ENCODE measurements at places on chromosomes 12 and 14.

- peak; percentile 93 for DNase-seq
Measured at GRCh38 chr14:23352506-23353432, at the start of gene SLC22A17. Gene SLC22A17, minus strand, starts transcription at chr14:23352887.

- no peak for DNase-seq
Measured at GRCh38 chr12:109689426-109689825, 24.2 kb upstream of the FAM222A start.

DNA sequence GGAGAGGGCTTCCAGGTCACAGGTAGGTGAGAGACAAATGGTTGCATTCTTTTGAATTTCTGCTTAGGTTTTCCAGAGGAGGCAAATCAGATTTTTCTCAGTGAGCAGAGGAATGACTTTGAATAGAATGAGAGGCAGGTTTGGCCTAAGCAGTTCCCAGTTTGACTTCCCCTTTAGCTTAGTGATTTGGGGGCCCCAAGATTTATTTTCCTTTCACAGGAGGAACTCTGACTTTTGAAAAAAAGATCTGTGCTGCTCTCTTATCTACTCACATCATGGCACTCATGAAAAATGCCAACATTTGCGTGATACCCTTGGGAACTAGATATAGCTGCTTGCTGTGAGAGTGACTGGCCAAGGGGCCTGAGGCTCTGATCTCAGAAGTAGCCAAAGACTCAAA lies 58.0 kb upstream of the EVL start:
- DNase-seq, result no peak

DNA sequence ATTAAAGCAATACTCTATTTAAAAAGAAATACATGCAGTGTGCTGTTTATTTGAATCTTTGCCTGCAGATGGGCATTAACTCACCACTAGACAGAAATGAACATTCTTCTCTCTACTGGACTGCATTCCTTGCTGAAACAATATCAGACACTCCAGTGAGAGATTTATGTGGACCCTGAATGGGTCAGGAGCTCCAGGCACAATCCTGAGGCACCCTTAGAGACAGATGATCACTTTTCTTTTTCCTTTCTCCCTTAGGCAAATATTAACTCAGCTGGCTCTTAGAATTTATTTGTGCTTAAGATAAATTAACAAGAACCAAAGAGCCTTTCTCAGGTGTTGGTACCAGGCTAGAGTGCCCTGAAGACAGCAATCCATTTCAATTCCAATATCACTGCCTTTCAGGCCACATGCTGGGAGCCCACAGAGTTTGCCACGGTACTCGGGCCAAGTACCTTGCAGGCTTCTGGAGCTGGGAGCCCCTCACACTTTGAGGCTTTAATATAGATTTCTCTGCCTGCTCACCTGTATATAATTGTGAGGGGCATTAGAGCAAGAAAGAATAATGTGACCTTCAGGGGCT lies 173.0 kb downstream of the EMP1 start:
- no peak for DNase-seq

- no peak for DNase-seq
Measured at GRCh38 chr12:106760184-106760531, 14.3 kb upstream of the RIC8B start.

DNA sequence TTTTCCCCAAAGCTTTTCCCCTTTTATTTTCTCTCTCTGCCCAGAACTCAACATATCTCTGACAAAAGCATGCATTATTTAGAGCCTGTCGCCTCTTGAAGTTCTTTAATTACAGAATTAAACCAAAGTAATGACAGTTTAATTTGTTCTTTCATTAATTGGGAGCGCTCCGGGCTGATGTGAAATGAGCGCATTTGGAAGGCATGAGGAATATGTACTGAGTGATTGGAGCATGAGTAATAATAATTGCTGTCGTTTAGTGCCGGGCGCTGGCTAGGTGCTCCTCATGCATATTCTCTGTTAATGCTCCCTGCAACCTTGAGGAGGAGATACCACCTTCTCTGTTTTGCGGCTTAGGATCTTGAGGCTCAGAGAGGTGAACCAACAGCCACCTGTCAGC lies 120.5 kb downstream of the SLC25A47 start:
- no peak for DNase-seq

DNA sequence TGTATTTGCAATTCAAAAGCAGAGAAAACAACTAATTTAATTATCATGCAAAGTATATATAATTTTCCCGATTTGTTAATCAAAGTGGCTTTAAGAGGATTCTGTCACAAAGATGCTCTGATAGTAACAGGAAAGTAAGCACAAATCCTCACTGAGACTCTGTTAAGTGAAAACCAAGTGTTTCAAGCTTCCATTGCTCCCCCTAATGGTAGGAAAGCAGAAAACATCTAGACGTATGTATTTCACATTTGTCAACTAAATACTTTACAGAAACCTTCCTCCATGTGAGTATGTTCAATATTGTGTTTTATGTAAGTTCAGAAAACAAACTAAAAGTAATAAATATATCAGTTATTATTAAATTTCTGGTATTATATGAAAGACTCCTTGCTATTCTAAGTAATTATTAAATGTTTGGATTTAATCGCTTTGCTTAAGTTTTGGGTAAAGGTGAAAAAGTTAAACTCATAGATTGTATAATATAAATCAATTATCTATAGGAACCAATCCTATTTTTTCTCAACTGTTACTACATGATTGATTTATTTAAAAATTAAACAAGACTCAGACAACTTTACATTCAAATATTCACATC lies 1.5 kb upstream of the NTS start:
- DNase-seq, result no peak

- no peak for DNase-seq
Measured at GRCh38 chr12:52035190-52035589, 16.1 kb upstream of the NR4A1 start.

- no peak for DNase-seq
Measured at GRCh38 chr14:101072070-101072469, 168.5 kb upstream of the RTL1 start.

DNA sequence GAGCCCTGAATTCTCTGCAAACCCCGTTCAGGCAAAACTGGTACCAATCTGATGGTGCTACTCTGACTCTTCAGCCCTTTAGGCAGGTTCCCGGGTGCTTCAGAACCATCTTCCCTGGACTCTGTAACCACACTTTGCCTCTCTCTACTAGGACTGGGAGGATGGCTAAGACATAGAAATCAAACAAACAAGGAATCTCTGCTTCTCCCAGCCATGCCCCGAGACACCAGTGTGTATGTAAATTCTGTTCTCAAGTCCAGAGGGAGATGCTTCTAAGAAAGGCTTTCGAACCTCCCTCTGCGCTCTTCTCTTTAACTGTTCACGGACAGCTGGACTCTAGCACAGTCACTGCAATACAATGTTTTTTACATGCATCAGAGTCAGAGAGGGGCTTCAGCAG lies 1.9 kb upstream of the KCNK10 start:
- no peak for DNase-seq

GRCh38 chr12:26651566-26652188 lies 181.3 kb downstream of the ITPR2 start:
- DNase-seq, result no peak

DNA sequence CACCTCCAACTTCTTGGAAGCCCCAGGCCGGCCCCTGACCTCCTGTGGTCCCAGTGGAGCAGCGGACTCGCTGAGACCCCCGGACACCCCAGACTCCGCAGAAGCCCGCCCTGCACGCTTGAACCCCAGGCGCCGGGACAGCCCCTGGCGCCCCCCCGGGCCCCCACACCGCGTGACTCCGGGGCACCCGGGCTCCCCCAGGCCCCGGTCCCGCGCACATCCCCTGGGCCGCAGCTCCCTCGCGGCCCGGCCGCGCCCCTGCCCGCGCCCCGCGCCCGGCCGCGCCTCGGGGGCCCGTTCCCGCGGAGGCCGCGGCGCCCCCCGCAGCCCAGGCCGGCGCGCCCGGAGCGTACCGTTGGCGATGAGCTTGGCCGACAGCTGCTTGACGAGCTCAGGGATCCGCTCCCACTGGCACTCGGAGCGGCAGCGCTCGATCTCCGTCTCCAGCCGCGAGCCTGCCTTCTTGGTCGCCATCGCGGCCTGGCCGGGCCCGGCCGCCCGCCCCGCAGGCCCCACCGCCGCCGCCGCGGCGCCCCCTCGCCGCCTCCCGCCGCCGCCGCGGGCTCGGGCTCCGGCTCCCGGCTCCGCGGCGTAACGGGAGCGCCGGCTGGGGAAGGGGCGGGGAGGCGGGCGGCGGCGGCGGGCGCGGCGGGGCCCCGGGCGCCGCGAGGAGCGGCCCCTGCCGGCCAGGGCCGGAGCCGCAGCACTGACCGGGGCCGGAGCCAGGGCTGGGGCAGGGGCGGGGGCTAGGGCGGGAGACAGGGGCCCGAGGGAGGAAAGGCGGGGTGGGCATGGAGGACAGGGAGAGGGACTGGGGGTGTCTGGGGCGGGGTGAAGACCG lies at the start of gene TTC7B:
TTC7B (minus strand) TSS at position 609 of the 841 bp plus-strand sequence; CDS start at position 474, 135 bp downstream.
- DNase-seq, result peak; percentile 27

GRCh38 chr12:88805286-88805685 lies 225.0 kb upstream of the KITLG start:
- no peak for DNase-seq

- no peak for DNase-seq
Measured at GRCh38 chr12:124790650-124791400, 72.8 kb downstream of the SCARB1 start.

- DNase-seq, result no peak
Measured at GRCh38 chr14:104688505-104689108, 811 bp upstream of the INF2 start.

DNA sequence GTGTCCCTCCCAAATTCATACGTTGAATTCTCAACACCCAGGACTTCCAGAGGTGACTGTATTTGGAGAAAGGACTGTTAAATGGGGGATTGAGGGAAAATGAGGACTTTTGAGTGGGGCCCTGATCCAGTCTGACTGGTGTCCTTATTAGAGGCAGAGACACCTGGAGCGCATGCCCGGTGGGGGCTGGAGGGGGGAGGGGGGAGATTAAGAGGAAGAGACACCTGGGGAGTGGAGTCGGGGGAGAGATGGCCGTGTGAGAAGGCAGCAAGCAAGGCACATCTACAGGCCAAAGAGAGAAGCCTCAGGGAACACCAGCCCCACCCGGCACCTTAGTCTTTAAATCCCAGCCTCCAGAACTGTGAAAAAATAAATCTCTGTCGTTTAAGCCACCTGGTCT lies 209.7 kb downstream of the SLC41A2 start:
- DNase-seq, result no peak

DNA sequence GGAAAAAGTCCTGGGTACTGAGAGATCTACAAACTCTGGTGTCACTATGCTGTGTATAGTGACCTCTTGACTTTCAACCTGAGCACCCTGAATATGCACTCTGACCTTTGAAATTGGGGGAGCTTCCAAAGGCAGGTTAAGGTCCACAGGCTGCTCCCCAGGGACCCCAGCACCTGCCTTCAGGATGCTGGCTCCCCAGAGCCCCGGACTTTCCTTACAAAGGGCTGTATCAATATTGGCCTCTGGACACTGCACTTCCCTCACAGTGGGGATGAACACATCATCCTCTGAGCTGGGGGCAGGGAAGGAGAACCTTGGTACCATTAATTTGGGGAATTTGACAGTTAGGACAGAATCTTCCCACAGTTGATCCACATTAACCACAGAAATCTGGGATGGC lies 14.3 kb downstream of the PLD4 start:
- no peak for DNase-seq

GRCh38 chr12:80195074-80195726 lies 95.9 kb downstream of the OTOGL start:
- no peak for DNase-seq

DNA sequence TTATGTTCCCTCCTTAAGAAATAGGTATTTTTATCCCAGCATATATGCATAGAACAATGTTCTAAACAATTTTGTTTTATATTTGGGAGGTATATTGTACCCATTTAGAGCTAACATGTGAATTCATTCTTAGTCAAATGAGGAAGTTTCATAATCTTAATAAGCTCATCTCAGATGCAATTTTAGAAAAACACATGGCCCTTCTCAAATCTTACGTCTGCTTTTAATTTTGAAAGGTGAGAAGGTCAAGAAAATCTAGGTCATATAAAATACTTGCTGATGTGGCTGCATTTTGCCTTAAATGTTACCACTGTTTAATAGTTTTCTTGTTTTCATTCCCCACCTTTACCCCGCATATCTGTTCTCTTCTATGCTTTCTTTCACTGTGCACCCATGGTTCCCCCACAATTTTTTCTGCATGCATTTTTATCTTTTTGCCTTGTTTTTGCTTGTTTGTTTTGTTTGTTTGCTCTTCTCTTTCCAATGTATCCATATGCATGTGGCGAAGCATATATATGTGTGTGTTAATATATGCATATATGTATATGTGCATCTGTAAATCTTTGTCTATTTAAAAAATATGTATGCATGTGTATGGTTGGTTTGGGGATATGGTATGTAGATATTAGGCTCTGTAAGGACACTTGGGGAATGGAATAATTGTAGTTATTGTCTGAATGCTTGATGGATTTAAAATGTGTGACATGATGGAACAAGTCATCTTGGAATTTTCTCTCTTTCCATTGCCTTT lies 317.1 kb downstream of the BCAT1 start:
- no peak for DNase-seq

DNA sequence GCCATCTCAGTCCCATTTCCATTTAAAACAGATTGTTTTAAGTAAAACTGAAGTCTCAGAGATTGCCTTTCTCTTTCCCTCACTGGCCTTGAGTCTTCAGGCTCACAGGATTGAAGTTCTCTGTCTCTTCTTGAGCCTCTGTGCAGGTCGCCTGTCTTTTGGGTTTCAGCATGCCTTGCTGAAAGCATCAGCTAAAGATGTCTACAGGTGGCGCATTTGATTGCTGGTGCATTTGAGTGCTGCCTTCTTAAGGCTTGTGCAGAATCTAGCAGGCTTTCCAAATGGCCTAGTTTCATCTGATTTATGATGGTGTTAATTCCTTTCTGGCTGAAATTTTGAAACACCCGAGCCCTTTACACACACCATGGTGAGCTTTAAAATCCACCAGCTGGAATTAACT lies 1062.2 kb upstream of the FBXO33 start:
- DNase-seq, result no peak

- no peak for DNase-seq
Measured at GRCh38 chr12:71046215-71046614, 111.6 kb downstream of the TSPAN8 start.

DNA sequence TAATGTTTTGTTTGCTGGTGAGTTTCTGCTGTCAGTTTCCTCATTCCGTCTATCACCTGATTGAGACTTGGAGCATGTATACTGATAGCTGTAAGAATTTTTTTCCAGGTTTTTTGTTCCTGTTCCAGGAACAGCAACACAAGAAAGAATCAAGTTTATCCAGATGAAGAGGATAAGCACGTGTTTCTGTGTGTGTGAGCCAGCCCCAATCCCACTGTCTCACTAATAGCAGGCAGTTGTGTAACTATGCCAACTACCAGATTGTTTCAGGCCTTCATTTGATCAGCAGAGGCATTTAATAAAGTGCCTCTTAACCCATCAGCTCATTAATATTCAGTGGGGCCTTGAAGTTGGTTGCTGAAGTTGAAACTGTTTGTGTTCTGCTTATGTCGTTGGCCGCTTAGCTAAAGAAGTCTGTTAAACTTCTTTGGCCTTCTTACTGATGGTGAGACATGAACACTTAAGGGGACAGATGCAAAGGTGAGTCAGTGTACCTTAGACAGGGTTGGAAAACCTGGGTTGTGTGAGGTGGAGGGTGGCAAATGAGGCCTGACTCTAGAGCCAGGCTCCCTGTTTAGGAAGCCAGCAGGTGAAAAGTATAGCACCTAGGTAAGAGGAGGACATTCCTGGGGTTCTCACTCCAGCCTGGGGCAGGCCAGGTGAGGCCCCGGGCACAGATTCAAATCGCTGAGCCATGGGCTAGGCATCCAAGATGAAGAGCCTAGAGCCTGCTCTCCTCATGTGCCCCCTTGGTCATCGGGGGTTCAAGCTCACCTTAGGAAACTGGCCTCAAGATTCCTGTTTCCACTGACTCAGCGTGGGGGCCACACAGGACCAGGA lies 3.7 kb downstream of the ANKRD13A start:
- no peak for DNase-seq

- DNase-seq, result no peak
Measured at GRCh38 chr14:78186277-78186676, 16.1 kb downstream of the NRXN3 start.

- DNase-seq, result no peak
Measured at GRCh38 chr14:31492759-31493498, 5.1 kb upstream of the GPR33 start.

All from hypothalamus (tissue), 51 donors.